ENCODE measurements at places on chromosomes 2 and 18.

DNA sequence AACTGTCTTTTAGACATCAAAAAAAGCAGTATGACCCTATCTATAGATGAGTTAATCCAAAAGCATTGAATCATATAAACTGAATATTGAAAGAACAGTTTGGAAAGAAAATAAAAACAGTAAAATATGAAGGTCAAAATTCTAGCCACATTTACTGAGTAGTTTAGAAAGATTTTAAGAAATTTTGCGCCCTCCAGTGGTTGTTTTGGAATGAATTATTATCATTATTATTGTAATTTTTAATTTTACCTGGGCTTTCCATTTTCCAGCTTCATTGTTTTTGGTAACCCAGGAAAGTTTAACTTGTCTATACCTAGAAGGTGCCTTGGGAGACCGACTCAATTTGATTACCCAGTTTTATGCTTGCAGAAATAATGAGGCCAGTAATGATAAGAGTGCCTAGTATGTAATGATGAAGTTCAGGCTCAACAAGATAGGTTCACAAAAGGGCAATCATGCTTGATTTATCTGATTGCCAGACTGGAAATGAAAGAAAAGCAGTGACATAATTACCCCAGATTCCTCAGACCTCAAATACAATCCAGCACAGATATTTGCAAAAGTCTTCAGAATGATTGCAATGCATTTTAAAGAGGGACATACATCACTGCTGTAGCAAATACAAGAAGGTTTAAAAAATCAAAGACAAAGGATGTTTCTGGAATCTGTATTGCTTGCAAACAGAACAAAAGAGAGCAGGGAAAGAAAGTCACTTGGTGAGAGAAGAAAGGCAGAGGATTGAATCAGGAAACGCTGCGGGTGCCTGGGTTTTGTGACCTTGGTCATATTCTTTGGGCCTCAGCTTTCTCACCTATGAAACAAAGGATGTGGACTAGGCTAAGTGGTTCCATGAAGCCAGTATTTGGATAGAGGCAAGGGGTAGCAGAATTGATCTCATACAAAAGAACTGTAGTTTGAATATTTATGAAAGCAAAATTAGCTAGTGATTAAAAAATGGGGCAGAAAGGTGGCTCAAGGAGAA lies 153.8 kb downstream of the MAP2 start:
- DNase-seq = no peak

DNA sequence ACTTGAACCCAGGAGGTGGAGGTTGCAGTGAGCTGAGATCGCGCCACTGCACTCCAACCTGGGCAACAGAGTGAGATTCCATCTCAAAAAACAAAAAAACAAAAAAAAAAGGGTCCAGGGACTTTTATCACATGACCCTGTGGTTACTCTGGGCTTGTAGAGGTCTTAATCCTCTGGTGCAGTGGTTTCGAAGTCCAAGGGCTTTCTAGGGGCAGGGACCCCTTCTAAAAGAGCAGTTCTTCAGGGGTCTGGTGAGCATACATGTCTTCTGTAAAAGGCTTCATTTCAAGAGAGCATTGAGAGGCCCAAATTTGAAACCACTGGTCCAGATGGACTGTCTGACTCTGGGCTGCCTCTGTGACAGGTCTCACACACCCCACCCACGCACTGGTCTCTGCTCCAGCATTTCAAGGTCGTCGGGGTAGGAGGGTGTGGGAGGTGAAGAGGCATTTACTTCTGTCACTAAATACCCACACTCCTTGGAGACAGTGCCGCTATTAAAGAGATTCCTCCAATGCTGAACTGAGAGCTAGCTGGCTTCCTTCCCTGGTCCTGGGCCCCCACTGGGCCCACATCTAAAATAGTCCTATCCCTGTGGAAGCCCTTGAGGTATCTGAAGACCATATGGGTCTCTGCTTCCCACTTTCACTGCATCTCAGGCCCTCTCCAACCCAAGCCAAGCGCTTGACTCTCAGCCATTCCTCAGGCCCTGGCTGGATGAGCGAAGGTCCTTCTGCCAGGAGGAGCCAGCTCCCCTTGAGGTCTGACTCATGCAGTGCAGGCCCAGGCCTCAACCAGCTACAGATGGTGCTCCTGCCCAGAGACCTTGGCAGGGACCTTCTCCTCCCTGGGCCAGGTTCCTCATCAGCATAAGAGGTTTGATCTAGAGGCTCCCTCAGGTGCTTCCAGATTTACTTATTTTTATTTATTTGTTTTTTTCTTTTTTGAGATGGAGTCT lies 44.8 kb downstream of the PAX8 start:
- peak; percentile 24 for DNase-seq

DNA sequence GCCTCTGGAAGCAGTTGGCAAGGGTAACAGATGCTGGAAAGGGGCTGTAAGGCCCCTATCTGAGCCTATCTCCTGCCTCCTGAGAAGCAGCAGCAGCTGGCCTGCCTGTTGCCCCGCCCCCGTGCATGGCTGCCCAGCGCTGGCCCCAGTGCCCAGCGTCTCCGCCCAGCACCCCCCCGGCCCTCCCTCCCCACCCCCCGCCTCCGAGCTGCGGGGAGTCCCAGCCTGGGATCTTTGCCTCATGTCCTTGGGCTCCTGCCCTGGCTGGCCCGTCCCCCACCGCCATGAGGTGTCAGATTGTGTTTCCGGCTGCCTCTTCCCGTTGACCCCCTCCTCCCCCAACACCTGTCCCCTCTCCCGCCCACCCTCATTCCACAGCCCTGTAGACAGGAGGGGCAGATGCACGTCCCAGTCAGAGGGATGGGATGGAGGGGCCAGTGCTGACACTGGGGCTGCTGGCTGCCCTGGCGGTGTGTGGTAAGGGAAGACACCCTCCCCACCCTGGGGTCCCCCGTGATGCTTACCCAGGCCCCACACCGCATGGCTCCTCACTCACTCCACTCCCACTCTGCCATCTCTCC lies at the start of gene CHRND:
CHRND (plus strand) TSS at position 370 of the 581 bp plus-strand sequence; CDS start at position 426, 56 bp downstream.
- peak; percentile 88 for DNase-seq

DNA sequence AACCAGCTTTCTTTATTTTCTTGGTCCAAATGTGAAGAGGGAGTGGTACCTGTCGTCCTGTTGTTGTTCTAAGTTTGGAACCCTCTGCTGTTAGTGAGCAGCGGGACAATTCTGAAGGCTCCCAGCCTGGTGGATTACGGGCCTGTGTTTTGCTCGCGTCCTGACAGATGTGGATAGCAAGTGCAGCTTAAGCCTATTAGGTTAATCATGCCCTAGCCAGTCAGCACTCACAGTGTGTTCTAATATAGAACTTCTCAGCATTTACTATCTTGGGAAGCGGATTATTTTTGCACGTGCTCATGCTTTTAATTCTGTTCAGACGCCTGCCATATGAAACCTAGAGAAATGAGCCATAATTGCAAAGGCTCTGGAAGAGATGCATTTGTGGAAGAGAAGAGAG lies at the start of gene PCARE:
PCARE (minus strand) TSS at position 113 of the 400 bp plus-strand sequence. CDS start 262 bp downstream, outside the sequence.
- no peak for DNase-seq

GRCh38 chr2:30620102-30620501 lies 173.1 kb downstream of the LCLAT1 start:
- no peak for DNase-seq

DNA sequence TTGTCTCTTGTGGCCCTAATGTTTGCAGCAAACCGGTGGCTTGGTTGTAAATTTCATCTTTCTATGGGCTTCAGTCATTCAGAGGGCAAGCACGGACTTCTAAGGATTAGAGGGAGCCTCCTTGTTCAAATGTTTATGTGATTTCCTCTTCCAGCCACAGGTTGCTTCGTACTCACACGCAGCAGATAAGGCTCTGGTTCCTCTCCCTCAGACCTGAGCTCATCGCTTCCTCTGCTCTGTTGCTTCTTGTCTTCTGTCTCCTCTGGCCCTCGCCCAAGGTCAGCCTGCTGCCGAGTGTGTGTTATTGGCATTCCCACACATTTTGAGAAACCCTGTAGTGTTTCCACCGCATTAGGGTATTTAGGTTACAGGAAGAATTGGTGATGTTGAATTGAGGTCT lies 44.0 kb downstream of the MYL12B start:
- no peak for DNase-seq

GRCh38 chr2:7969756-7970515 lies 711.9 kb upstream of the ID2 start:
- DNase-seq = no peak

DNA sequence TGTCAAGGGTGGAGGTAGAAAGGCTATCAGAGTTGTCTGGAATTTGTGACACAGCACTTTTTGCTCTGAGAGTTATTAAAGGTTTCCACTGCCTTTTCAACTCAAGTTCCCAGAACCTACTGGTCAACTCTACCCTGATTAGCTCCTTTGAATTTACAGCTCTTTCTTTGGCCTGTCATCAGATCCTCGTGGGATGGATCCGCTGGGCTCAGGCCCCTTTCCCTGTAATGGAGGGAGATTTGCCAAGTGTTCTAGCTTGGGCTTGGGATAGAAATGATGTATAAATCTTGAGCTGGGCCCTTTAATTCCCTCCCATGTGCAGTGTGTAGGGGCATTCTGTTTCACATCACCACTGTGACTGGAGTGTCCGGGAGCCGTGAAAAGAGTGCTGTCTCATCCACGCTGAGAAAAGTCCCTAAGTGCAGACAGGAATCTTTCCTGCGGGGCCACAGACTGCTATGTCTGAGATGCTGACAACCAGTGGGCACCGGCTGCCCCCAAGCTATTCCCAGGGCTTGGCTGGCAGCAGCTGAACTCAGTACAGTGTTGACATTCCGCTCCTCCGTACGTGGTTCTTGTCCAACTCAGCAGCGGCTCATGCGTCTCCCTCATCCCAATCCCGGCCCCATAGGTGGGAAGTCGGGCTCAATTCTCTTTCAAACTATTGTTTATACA lies 46.9 kb upstream of the ARHGAP28 start:
- DNase-seq = no peak

- DNase-seq = no peak
These were observed 63.6 kb downstream of the TRABD2A start for GRCh38 chr2:84817239-84817655.

DNA sequence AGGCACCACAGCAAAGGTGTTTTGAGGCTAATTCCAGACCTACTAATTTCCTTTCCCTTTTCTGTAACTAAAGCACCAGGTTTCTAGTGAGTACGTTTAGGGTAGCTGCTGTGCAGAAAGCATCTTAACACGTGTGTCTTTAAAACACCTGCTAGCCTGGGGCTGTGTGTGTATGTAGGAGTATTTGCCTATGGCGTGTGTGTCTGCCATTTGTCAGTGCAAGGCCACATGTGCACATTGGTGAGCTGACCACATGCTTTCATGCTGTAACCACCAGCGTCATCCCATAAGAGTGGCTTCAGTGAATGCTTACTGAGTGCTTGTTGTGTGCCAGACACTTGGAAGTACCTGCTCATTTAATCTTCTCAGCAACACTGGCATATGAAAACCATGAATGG lies 241.6 kb downstream of the SEPTIN10 start:
- no peak for DNase-seq

DNA sequence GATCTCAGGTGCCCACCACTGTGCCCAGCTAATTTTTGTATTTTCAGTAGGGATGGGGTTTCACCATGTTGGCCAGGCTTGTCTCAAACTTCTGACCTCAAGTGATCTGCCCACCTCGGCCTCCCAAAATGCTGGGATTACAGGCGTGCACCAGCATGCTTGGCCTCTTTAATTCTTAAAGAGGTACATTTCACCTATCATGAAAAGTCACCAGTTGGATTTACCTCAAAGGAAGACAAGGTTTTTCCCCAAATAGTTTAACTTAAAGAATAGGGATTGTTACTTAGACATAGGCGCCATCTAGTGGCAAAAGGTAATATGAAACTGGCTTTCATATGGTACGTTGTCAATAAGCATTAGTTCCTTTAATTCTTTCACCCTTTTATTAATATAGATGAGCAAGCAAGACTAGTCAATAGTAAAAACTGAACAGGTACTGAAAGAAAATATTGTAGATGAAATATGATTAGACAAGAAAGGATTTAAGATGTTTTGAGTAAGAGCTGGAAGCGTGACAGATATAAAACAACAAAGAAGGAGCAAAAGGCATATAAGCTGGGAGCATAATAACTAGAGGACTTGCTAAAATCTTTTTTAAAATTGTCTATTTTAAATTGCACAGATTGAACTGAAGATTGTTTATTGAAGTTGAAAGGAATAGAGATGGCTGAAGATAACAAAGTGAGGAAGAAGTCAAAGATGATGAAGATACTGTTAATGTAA lies 35.0 kb upstream of the PSMD14 start:
- DNase-seq = peak; percentile 48

DNA sequence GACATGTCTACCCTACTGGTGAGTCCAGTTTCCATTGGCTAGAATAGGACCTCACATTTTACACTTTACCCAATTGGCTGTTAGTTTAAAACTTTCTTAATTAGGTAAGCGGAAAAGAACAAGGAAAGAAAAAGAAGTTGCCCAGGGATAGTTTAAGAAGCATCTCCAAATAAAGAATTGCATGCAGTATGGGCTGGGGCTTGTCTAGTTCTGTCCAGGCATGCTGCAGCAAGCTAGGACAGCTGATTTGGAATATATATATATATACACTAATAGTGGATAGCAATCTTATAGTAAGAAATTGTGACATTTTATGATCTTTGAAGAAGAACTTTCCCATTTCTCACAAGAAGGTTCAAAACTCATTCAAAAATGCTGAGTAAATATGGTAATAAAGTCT lies 90.0 kb upstream of the ERBB4 start:
- no peak for DNase-seq

- no peak for DNase-seq
These were observed 74.8 kb upstream of the COL5A2 start for GRCh38 chr2:189254268-189254883.

- no peak for DNase-seq
These were observed 214.0 kb downstream of the CYP26B1 start for GRCh38 chr2:71933467-71934319.

DNA sequence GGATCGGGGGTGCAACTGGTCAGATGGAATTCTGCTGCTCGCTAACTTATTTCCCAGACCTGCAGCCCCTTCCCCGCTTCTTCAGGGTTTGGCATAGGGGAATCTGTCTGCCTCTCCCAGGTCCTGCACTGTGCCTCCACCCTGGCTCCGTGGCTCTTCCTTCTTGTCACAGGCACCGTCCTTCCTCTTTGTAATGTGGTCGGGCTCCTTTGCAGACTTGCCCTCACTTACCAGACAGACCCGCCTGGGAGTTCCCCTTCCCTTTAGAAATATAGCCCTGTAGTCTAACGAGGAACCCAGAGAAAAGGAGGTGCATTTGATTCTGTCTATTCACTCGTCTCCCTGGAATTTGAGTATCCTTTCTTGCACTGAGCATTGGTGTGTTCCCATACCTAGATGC lies 63.9 kb upstream of the PAX8 start:
- no peak for DNase-seq

DNA sequence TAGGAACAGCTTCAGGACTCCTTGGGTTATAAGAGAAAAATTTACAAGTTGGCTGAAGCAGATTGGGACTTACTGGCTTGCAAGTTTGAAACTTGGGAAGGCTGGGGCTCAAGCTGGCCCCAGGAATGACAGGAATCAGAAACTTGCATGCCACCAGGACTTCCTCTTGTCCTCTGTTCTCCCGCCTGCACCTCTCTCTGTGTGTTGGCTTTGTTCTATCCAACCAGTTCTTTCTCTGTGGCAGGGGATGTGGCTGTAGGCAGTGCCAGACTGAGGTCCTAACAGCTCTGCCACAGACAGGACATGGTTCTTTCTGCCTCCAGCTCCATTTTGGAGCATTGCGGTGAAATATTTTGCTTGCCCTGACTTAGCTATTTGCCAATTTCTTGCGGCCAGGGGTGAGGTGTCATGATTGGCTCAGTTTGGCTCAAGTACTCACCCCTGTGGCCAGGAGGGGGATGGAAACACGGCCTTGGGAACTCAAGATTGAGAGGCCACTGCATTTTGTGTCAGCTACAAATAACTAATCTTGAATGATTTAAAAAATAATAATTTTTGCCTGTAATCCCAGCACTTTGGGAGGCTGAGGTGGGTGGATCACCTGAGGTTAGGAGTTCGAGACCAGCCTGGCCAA lies 48.9 kb downstream of the MEP1B start:
- no peak for DNase-seq

- DNase-seq = no peak
These were observed 221.6 kb downstream of the NR4A2 start for GRCh38 chr2:156110890-156111289.

- no peak for DNase-seq
These were observed 56.8 kb downstream of the ZC3H6 start for GRCh38 chr2:112332123-112332696.
